ENCODE measurements at places on chromosomes 7 and 10.

- no peak for DNase-seq
Measured at GRCh38 chr10:88064608-88065382, 201.4 kb downstream of the PTEN start.

GRCh38 chr7:75565132-75565837 is 73.2 kb downstream of the SPDYE5 start:
- DNase-seq = no peak

DNA sequence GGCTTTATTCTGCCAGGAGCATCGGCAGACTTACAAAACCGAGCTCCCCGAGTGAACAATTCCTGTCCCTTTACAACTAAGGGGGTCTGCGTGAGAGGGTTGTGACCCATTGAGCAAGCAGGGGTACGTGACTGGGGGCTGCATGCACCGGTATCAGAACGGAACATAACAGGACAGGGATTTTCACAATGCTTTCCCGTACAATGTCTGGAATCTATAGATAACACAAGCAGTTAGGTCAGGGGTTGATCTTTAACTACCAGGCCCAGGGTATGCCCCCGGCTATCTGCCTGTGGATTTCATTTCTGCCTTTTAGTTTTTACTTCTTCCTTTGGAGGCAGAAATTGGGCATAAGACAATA is 38.1 kb upstream of the GSDME start:
- no peak for DNase-seq

DNA sequence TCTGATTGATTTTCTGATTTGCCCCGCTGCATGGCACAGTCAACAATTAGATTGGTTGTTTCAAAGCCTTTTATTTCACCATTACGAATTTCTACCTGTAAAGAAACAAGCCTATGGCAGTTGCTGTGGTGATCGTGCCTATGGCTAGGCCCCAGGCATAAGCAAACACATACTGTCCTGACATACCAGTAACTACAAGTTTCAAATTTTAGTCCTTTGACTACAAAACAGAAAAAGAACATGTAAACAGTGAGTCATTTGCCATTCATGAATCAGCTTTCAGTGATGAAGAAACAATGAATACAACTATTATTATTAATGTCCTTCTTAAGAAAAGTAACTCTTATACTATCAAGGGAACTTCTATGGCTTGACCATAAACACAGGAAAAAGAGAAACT is 168.0 kb upstream of the LRRN3 start:
- DNase-seq = no peak
